CD4-positive, alpha-beta T cell treated with Interleukin-4 for 4 hours (primary cell): ENCODE measurements at places on chromosomes 13 and 19.

DNA sequence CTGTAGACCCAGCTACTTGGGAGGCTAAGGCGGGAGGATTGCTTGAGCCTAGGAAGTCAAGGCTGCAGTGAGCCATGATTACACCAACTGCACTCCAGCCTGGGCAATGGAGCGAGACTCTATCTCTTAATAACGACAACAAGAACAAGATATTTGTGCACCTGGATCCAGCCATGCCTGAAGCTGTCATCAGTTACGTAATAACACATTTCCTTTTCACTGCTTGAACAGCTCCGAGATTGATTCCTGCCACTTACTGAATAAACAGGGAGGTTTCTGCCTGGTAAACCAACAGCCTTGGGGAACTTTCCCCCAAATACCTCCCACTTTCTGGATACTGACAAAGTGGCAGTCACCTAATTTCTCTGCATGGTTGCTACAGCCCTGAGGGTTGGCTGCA is 5.4 kb downstream of the KANK2 start:
- DNase-seq: no peak

DNA sequence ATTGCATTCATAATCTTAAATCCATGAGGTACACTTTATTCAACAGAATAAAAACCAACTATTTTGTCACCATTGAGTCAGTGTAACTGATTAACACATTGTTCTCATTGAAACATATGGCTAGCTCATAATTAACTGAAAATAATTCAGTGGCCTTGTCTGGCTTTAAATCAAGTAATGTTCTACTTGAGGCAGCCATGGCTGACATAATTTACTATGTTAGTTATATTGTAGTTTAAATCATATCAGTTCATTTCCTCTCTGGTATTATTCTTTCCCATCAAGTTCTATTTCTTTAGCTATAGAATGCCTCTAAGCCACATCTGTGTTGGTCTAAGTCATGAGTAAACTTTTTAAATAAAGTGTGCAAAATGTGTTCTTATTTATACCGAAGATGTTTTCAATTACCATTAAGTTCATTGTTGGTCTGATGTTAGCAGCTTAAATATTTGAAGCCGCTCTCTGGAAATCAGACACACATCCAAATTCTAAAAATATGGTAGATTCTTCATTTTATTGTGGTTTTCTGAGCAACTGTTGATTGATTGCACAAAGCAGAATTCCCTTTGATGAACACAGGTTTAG is 393.7 kb downstream of the GPC6 start:
- no peak for DNase-seq

- DNase-seq: no peak
Measured at GRCh38 chr19:23558541-23558940, 128.5 kb downstream of the ZNF675 start.

DNA sequence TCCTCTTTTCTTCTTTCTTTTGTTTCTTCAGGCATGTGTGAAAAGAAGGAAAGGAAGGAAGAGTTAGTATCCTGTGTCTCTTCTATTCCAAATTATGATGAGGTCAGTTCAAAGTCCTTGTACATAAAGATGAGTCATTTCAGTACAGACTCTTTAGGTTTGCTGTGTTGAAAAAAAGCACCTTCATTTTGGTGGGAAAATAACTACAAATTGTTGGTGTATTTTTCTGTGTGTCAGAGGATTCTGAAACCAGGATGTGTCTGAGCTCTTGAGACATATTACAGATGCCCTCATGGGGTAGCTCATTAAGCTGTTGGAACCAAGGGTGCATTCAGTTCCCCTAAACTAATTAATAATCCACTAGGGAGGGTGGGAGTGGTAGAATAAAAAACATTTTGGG is 5.8 kb upstream of the HSPH1 start:
- no peak for DNase-seq

DNA sequence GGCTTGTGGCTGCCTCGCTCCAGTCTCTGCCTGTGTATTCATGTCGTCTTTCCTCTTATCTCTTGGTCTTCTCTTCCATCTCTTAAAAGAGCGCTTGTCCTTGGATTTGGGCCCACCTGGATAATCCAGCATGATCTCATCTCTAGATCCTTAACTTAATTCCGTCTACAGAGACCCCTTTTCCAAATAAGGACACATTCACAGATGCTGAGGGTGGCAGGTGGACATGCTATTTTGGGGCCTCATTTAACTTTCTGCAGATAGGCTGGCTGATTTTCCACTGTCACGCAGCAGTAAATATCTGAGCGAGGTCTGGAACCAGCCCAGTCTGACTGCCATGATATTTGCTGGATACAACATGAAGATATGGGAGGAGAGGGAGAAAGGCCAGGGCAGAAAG is 41.5 kb upstream of the TSHZ3 start:
- no peak for DNase-seq

DNA sequence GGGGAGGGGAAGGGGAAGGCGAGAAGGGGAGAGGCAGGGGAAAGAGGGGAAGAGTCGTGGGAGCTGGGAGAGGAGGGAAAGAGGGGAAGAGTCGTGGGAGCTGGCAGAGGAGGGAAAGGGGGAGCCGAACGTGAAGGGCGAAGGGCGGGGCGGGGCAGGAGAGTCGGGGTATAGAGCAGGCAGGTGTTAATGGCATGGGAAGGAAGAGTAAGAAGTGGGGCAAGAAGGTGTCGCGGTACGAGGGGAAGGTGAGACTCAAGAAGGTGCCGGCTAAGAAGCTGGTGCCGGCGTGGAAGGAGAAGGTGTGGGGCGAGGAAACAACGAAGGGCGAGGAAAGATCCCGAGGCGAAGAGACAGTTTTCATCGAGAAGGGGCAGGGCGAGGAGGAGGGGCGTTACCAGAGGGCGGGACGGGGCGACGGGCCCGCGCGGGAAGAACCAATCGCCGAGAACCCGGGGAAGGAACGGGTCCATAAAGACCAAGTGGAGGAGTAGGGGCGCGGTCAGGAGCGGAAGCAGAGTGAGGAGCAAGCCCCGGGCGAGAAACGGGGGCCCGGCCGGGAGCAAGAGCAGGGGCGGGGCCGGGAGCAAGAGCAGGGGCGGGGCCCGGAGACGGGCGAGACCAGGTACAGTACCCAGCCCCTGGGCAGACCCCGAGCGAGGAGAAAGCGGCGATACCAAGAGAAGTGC is 463 bp downstream of the CATSPERG start:
- peak; percentile 96 for DNase-seq

- DNase-seq: no peak
Measured at GRCh38 chr13:52921194-52921593, 72.8 kb upstream of the PCDH8 start.

DNA sequence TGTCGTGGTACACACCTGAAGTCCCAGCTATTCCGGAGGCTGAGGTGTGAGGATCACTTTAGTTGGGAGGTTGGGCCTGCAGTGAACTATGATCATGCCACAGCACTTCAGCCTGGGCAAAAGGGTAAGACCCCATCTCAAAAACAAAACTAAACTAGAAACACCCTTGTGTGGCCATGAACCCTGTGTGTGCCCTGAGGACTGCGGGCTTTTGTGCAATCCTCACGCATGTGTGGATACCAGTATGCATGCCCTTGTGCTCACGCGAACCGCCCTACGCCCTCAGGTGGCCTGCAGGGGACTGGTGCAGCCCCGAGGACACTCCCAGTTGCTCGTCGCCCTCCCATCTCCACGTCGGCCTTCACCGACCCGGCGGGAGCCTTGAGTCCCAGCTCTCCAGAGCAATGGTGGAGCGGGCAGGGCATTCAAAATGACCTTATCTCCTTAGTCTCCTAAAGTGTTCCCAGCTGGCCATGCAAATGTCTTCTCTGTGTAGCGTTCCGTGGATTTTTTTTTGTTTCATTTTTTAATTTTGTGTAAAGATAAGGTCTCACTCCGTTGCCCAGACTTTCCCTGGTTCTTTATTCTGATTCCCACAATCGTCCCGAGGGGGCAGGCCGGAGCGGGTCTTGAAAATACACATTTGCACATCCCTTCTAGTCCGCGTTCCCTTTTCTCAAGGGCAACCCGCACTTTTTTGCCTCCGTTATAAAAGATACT is 868 bp upstream of the EGLN2 start:
- DNase-seq: peak; percentile 73

GRCh38 chr19:31258211-31259052 is 90.8 kb downstream of the TSHZ3 start:
- no peak for DNase-seq

GRCh38 chr19:1057176-1057855 is 9.7 kb upstream of the ARHGAP45 start:
- peak; percentile 72 for DNase-seq

DNA sequence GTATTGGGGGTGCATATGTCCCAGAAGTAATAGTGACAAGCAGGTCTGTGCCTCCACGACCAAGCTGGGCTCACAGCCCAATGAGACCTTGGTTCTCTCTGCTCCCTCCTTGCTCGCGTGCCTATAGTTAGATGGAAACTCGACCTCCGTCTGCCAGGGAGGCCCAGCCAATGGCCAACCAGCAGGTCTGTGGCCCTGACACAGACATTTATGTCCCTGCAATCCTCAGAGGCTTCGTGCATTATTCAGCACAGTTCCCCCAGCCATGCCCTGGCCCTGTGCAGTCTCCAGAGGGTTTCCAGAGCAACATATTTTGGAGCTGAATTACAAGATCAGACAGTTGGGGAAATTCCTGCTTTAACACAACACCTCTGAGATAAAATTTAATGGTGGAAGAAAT is 105.1 kb downstream of the UQCRFS1 start:
- no peak for DNase-seq

DNA sequence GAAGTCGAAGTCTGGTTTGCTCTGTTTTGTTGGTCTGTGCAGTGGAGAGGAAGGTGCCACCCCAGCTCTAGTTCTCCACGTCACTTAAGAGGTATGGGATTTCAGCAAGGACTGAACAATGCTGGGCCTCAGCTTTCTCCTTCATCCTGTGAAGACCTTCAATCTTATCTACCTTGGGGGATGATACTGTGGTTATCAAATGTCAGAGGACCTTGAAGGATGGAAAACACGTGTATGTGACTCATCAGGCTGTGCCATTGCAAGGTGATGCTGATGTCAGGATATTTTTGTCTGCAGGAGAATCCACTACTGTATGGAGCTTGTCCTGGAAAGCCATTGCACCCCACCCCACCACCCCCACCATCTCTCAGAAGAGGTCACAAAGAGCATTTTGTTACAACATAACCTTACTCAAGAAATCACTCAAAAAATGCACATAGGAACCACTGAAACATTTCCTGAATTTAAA is 81.4 kb upstream of the UQCRFS1 start:
- DNase-seq: no peak

DNA sequence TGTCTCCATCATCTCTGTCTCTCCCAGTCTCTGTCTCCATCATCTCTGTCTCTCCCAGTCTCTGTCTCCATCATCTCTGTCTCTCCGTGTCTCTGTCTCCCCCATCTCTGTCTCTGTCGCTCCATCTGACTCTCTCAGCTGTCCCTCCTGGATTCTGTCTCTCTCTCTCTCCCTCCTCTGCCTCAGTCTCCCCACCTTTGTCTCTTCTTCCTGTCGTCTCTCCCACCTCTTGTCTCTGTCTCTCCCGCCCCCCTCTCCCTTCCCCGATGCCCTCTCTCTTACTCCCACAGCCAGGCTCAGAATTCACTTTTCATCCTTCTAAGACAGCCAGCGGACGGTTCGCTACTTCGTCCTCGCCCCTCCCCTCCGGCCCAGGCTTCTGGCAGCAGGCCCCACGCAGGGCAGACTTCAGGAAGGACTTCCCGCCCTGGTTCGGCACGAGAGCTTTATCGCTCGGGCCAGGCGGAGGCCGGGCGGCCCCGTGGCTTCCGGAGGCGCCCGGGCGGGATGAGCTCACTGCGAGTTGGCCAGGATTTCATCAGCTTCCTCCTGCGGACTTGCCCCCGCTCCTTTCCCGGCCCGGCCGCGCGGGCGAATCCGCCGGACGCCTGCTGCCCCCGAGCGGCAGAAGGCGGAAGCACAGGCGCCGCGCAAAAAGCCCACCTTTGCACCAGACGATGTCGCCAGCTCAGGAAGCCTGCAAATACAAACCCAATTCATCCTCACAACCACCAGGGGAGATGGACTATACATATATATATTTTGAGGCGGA is 12.4 kb upstream of the CCDC9 start:
- DNase-seq: peak; percentile 89

DNA sequence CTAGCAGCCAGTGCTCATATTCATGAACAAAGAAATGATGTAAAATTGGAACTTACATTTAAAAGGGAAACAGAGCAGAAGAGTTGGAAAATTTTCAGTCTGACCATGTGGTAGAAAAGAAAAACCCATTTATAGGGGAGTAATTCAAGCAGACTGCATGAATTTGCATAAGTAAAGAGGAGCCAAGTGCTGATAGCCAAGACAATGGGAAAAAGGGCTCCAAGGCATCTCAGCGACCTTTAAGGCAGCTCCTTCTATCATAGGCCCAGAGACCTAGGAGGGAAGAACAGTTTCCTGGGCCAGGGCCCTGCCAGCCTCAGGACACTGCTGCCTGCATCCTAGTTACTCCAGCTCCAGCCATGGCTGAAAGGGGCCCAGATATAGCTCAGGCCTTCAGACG is 7.5 kb downstream of the DNAJC3 start:
- no peak for DNase-seq

DNA sequence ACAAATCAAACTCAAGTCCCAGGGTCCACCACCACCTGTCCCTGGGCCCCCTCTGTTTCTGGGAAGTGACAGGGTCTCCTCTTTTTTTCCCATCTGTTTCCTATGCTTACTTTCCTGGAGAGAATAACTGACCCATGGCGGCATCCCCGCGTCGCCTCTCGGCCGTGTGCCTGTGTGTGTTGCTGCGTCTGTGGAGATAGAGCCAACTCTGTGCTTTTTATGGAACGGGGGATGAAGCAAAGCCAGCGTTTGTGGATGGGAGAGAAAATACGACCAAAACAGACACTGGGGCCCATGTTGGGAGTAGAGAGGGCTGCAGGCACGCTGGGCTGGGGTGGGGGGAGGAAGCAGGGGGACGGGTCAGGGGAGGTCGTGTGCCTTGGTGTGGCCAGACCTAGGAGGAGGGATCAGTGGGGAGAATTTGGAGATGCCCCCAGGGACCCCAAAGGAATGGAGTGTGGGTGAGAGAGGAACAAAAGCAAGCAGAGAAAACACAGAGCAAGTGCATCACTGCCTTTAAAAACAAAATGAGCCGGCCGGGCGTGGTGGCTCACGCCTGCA is 16.6 kb downstream of the PLK5 start:
- no peak for DNase-seq

- DNase-seq: no peak
Measured at GRCh38 chr19:47776568-47776967, 1.9 kb upstream of the SELENOW start.

GRCh38 chr19:29947871-29948270 is 5.8 kb downstream of the URI1 start:
- no peak for DNase-seq

DNA sequence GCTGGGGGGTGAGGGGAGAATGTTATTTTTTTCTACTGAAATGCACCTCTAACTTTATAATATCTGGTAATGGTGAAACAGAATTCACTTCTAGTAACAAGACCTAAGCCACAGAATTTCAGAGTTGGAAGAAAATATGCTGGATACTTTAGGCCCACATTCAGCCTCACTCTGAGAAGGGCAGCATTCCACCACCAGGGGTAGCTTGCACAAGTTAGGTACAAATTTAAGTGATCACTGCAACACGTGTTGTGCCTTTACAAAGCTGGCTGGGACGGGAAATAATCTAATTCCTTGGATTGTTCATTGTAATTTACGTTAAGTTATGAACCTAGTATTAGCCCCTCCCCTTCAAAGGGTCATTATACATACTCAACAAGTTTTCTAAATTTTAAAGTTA is 192.3 kb downstream of the RGCC start:
- no peak for DNase-seq

- DNase-seq: peak; percentile 96
Measured at GRCh38 chr19:48637948-48638830, 1.0 kb upstream of the DBP start.
